ENCODE measurements at places on chromosomes 6 and 20. TPM values are rescaled to one million over a fixed set of nuclear protein-coding genes. Genes with fewer than 3 reads are reported as not detected.

The NT5E gene
- total RNA-seq = 17.9 TPM

The SIRPB2 gene
- total RNA-seq = not detected

The KIF13A gene
- 0.27 TPM for total RNA-seq

The DNPH1 gene
- total RNA-seq = 71.2 TPM

The CDKAL1 gene
- 31.4 TPM for total RNA-seq

The C20orf202 gene
- total RNA-seq = not detected

The ALDH8A1 gene
- total RNA-seq = 4.5 TPM

The NKX2-2 gene
- total RNA-seq = not detected

The BPIFA1 gene
- total RNA-seq = not detected

The BPIFB1 gene
- not detected for total RNA-seq

The DLL1 gene
- not detected for total RNA-seq

The SLC17A1 gene
- 0.15 TPM for total RNA-seq

The CST4 gene
- total RNA-seq = not detected

The ADAM33 gene
- total RNA-seq = not detected

The NOTCH4 gene
- 0.37 TPM for total RNA-seq

The ECT2L gene
- not detected for total RNA-seq

The PDE7B gene
- 7.1 TPM for total RNA-seq

The SLC22A23 gene
- 0.42 TPM for total RNA-seq

The CENPW gene
- 35.5 TPM for total RNA-seq

The TSPO2 gene
- total RNA-seq = not detected

The PRDM13 gene
- not detected for total RNA-seq

The ASXL1 gene
- 133 TPM for total RNA-seq

The TBXT gene
- total RNA-seq = not detected

The DBNDD2 gene
- total RNA-seq = 22.5 TPM

The OPN5 gene
- total RNA-seq = not detected

The CYP24A1 gene
- not detected for total RNA-seq

The SLC17A9 gene
- total RNA-seq = 2.5 TPM

The DEF6 gene
- total RNA-seq = 220 TPM

Data from T-helper 1 cell treated with Interleukin-12 subunit alpha and Interleukin-12 subunit beta and Interleukin-4 antibody, amounts not matched to agents 30 ng/mL and 1 ng/mL, for 36 hours (primary cell).